ENCODE measurements at places on chromosomes 2 and 18.

GRCh38 chr2:636641-637405 is 40.4 kb downstream of the TMEM18 start:
- DNase-seq, result peak; percentile 70

DNA sequence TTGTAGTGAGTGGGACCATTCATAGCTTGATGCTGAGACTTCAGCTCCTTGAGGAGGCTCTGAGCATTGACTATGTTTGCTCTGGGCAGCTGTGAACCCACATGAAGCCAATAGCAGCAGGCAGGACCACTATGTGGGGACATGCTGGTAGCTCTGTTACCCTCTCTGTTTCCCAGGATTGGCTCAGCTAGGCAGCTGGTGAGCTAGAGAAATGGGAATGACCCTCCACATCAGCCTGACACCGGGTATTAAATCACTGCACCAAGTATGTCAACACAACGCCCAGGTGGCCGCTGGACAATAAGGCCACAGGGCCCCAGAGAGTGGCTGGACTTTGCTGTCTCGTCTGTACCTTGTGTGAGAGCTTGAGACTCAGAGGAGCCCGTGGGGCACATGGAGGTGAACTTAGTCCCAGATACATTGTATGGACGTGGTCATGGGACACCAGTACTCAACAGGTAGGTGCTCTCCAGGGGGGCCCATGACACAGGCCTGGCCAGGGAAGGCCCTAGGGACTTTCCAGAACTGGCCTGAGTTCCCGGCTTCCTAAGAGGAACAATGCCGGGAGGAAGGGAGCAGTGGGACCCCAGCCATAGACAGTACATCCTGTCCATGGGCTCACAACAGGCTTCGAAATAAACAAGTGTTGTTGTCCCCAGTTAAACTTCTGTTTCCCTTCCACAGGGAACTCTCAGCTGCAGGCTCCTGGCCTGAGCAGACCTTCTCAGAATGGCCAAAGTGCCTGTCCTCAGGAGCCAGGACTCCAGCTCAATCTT is 35.2 kb downstream of the HS1BP3 start:
- DNase-seq, result no peak

GRCh38 chr2:133521146-133521745 is 47.0 kb downstream of the NCKAP5 start:
- no peak for DNase-seq

DNA sequence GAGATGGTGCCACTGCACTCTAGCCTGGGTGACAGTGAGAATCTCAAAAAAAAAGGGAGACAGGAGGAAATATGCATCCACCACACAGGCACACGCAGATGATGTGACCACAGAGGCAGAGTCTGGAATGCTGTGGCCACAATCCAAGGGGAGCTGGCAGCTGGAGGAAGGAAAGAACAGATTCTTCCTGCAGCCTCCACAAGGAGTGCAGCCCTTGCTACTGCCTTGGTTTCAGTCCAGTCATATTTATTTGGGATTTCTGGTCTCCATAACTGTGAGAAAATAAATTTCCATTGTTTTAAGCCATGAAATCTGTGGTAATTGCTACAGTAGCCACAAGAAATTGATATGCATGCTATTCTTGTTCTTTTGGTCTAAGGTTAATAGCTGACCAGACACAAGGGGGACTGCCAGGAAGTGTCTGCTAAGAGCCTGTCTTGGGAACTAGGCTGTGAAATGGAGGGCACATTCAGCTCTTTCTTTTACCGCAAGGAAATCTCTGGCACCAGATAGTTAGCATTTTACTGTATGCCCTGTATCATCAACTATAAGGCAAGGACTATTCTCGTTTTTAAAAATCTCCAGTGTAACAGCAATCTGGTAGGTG is 133.1 kb upstream of the SEC11C start:
- DNase-seq, result peak; percentile 51

GRCh38 chr2:212725180-212725579 is 186.6 kb upstream of the ERBB4 start:
- DNase-seq, result no peak

DNA sequence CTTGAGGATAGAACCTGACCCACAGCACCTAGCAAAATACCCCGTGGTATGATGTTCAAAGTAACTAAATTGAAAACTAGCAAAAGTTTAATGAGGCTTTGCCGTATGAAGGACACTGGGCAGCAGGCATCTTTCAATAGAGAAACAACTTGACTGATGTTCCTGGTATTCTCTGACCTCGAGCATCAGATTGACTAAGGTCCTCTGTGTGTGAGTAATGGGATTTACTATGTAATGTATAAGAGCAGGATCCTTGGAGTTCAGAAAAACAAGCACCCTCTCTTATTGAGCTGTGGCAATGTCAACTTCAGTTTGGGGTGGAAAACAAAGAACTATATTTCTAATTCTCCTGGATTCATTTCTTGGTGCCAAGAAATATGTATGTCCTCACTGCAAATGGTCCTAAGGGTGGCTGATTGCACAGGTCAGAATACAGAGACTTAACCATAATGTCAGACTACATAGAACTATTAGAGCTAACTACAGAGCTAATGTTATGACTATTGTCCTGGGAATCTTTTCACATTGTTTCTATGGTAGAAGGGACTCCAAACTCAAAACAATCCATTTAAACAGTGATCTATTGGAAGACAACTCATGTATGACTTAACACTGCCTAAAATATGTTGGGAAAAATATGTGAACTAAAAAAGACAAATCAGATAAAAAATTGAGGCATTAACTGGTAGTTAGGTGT is 4.4 kb downstream of the TNFAIP6 start:
- DNase-seq, result peak; percentile 41

- no peak for DNase-seq
Observed at GRCh38 chr2:43402002-43402401, 175.6 kb upstream of the ZFP36L2 start.

DNA sequence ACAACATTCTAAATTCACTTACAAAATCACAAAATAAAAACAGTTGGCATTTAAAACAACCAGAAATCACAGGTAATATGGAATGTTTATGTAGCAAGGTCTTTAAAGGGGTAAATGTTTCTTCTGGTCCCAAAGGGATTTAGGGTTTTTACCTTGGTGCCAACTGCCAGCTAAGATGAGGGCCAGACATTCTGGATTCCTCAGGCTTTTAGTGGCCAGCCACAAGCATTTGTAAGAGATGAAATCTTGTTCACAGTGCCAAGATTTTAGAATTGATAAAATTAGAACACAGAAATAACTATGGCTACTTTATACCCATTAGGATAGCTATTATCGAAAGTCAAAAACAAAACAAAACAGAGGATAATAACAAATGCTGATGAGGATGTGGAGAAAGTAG is 60.4 kb upstream of the CDKL4 start:
- peak; percentile 43 for DNase-seq

DNA sequence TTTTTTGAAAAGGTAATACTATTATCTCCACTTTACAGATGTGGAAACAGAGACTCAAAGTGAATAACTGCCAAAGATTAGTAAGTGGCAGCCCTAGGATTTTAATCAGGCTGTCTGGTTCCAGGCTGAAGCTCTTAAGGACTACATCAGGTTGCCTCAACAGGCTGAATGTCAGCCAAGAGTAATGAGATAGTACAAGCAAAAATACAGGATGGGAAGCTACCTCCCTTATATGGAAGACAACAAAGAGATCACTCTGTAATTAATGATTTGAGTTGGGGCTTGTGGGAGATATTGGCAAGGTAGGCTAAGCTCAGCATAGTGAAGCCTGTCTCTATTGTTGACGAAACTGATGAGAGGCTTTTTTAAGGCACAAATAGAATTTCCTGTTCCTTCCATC is 323.1 kb downstream of the KCNJ3 start:
- no peak for DNase-seq

DNA sequence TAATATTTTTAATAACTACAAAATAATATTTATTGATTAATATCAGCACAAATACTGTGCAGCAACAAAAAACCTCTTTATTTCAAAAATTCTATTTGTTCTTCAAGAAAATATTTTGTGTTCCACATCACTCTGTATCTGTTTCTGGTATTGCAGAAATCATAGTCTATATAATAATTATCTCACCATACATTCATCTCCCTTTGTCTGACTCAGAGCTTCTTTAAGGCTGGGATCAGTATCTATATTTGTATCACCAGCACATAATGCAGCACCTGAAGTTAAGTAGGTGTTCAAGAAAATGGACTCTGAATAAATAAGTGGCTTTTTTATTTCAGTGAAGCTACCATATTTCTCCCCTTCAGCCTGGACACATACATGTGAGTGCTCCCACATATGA is 1.6 kb upstream of the MARCHF4 start:
- peak; percentile 35 for DNase-seq

GRCh38 chr18:59612381-59612780 is 84.8 kb downstream of the CCBE1 start:
- peak; percentile 99 for DNase-seq

DNA sequence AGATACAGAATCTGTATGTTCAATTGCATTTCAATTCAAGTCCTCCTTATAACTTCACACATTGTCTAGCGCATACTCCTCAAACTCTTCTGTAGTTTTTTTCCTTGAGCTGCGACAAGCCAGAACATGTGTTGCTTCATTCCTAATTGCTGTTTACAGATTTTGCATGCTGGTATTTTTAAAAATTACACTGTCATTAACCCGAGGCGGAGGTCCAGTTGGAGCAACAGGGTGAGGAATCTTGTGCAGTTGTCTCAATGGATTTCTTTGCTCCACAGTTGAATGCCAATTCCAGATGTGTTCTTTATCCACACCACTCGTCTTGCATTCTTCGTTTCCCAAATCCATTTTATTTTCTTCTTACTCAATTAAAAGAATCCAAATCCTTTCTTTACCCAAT is 16.4 kb upstream of the SERPINB13 start:
- no peak for DNase-seq

DNA sequence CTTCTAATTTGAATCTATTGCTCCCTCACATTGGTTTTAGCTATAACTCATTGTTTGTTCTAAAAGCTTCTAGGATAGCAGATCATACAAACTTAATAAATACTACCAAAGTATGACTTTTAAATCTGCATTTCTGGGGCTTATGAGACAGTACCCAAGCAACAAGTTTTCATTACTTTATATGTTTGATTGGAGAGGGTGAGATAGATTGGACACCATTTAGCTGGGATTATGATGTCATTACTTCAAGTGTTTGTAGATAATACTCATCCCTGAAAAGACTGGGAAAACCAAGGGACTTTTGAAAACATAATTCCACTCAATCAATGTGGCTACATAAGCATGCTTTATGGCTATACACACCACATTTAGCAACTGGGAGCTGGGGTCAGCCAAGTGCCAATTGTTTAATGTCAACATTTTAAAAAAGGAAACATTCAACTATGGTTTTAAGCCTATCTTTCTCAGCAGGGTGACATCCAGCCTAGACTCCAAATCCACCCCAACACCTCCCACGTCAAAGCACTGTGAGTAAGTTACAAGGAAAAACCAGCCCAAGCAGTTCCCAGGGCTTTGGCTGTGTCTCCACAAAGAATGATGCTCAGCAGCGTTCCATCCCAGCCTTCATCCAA is 119.9 kb downstream of the ETAA1 start:
- DNase-seq, result peak; percentile 84

DNA sequence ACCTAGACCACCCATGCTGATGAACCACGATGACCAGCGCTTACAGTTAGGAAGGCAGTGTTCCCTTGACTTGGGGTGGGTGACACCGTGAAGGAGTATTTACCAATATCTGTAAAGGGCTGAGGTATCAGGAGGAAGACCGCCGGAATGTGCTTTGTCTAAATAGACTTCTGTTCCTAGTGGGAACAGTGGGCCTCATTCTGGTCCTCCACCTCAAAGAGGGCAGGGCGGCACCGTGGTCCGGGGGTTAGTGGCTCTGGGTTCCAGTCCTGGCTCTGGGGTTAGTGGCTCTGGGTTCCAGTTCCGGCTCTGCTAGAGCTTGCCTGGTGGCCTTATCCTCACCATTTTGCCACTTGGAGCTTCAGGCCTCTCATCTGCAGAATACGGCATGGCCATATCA is 91.6 kb upstream of the SMAD2 start:
- no peak for DNase-seq

DNA sequence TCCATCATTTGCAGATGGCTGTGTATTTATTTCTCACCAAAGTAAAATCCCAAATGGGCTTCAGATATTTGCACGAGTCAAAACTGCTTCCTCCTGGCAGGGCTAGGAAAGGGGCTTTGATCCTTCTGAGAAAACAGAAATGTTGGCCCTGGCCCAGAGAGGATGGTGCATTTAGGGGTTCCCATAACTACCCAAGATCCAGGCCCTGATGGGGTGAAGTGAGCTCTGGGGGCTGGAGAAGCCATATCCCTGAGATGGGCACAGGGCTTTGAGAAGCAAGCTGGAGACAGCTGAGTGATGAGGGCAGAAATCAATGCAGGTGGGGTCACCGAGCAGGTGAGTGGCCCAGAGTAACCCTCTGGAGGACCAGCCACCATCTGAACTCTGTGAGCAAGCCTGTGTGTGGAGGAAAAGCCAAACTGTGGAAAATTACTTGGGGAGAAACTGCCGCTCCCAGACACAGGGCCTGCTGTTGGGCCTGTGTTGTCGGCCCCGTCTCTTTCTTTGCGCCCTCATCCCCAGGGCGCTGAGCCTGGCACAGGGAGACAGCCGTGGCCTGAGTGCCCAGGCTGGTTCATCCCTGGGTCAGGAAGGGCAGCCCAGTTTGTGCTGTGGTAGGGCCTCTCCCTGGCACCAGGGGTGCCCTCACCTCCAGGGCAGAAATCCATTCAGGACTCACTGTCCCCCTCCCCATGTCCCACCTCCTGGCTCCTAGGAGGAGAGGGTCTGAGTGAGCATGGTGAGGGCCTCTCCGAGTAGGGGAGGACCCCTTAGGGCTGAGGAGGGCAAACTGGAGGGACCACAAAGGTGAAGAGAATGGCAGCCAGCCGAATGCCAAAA is 167.8 kb upstream of the HAAO start:
- no peak for DNase-seq

- DNase-seq, result peak; percentile 79
Observed at GRCh38 chr2:205650450-205650849, 31.9 kb upstream of the NRP2 start.

DNA sequence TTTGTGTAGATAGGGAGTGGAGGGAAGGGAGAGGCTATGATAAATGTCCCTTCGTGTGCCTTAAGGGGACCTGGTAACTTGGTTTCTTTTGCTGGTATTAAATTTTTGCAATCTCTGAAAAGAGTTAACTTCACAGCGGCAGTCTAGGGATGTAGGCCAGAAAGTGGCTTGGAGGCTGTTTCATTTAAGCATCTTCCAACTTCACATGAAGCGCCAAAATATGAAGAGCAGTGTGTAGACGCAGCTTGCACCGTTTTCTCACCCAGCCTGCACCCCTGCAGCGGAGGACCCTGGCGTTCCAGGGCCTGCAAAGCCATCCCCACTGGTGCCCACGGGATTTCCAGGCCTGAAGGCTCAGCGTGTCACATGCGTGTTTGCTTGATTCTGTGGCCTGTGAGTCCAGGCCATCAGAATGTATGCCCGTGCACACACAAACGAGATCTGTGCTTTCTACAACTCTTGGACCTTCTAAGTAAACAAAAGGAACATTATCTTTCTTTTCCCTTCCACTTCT is 87.2 kb upstream of the EPB41L3 start:
- DNase-seq, result no peak

- DNase-seq, result no peak
Observed at GRCh38 chr18:27735117-27735516, 441.8 kb downstream of the CDH2 start.
